ENCODE measurements at places on chromosomes 16 and 17.

GRCh38 chr17:32693194-32693897, 183.6 kb downstream of the MYO1D start:
- no peak for DNase-seq

DNA sequence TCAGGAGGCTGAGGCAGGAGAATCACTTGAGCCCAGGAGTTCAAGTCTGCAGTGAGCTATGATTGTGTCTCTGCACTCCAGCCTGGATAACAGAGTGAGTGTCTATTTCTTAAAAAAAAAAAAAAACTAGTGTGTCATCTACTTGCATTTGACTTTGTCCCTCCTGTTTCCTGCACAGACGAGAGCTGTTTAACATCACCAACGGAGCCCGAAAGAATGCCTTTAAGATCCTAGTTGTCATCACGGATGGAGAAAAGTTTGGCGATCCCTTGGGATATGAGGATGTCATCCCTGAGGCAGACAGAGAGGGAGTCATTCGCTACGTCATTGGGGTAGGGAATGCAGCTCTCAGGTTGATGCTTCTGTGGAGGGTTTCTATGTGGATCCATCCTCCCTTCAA, 13.4 kb downstream of the ITGAM start:
- no peak for DNase-seq

DNA sequence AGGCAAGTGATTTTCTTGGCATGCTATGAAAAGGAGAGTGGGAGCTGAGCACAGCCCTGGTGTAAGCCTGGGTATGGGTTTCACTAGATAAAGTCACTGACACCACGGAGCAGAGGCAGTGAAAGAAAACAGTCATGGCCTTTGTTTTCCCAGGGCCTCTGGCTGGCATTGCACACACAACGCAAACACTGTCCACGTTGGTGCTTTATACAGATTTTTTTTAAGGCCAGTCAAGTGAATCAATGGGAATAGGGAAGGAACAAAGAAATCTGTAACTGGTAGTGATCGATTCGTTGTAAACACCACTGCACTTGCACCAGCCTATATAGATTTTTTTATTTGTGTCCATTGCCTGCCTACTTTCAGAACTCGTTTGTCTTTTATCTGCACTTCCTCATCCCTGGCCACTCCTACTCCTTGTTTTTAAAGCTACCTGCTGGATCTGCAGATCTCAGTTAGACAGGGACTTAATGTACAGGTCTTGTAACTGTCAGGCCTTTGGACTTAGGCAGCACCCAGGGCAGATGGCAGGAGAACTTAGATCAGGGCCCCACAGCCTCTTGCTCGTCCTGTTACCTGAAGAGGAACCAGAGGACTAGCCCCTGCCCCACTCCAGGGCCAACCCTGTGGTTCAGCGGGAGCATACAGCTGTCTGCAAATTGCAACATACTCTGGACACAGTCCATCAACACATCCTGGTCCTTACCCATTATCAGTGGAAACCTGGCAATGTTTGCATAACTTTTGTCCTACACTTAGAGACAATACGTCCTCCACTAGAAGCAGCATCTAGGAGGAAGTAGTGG, 10.6 kb upstream of the TMIGD1 start:
- DNase-seq: no peak

DNA sequence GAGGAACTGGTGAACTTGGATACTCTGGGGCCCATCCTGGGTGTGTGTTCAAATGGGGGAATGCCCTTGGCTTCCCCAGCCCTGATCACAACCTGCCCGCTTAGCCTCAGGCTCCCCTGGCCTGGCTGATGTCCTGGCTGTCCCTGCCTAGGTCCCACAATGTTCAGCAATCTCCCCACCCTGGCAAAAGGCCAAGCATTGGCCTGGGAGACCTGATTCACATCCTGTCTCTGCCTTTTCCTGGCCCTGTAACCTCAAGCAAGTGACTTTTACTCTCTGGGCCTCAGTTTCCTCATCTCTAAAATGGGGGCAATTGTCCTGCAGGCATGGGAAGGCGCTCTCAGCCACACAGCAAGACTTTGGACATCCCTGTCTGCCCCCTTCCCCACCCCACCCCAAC, 14.4 kb downstream of the CPNE2 start:
- no peak for DNase-seq

- no peak for DNase-seq
These were observed 234.8 kb downstream of the GSG1L start for GRCh38 chr16:27828671-27829070.

- DNase-seq: no peak
These were observed 292.6 kb upstream of the SOX9 start for GRCh38 chr17:71828182-71828596.

DNA sequence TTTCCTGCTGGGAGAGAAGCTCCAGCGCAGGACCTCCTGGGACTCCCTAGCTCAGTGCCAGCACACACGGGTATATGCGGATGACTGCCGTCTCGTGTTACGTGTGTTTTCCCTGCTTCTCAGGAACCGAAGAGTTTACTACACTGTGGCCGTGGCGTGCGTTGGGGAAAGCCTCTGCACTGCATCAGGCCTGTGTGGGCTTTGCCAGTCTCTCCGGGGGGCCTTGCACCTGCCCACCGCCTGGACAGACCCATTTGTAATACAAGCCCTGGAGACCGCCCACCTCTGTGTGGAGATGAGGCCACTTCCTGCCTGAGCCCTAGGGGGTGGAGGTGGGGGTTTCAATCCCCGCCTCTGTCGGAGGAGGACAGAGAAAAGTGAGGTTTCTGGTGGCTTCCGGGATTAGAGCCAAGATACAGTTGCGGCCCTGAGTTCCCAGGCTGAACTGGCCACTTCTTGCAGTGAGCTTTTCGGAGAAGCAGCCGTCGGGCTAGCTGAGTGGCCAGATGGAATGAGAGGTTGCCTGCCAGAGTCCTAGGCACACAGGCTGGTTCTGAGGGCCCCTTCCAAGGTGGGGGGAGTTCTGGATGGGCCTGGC, 43.4 kb upstream of the GSE1 start:
- no peak for DNase-seq

DNA sequence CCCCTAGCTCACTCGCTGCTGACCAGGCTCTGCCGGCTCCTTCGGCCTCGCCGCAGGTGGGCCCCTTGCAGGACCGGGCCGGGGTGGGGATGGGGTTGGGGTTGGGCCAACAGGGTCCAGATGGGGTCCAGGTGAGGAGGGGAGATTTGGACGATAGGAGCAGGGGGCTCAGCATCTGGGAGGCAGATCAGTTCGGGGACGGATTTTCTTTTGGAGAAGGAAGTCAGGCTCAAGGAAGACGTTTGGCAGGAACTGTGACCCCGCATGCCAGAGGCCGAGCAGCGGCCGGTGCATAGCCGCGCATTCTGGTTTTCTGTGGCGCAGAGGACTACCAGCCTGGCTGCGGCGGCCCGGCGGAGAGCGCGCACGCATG, 845 bp upstream of the ALDOA start:
- no peak for DNase-seq

GRCh38 chr16:70706948-70707465, 21.2 kb upstream of the MTSS2 start:
- DNase-seq: no peak

DNA sequence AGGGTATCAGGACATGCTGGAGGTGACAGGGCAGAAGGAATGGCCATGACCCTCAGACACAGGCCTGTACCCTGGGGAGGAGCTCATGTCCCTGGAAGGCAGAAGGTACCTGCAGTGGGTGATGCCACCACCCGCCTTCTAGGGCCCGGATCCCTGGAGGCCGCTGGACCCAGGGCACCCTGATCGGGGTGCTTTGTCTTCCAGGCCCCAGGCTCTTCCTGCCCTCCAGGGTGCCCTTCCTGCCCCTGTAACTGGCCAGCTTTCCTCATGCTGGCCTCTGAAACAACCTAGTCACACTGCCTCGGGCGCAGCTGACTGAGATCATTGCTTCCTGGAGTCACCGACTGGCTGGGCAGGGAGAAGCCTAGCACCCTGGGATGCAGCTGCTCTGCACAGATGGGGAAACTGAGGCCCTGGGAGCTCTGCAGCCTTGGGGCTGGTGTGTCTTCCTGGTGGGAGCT, 5.8 kb downstream of the ADCY7 start:
- DNase-seq: no peak

DNA sequence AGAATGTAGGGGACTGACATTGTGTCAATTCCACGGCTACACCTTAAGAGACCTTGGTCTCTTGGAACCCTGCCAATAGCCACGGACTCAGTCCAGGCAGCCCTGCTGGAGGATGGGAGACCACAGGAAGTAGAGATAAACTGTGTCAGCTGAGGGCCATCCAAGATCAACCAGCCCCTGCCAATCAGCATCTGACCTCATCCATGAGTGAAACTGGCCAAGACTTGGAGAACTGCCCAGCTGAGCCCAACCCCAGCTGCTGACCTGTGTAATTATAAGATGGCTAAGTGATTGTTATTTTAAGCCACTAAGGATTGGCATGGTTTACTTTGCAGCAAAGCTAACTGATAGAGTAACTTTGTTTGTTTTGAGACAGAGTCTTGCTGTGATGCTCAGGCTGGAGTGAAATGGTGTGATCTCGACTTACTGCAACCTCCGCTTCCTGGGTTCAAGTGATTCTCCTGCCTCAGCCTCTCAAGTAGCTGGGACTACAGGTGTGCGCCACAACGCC, 13.3 kb upstream of the YWHAE start:
- DNase-seq: no peak

GRCh38 chr16:86789621-86790051, 211.3 kb downstream of the FOXL1 start:
- no peak for DNase-seq

DNA sequence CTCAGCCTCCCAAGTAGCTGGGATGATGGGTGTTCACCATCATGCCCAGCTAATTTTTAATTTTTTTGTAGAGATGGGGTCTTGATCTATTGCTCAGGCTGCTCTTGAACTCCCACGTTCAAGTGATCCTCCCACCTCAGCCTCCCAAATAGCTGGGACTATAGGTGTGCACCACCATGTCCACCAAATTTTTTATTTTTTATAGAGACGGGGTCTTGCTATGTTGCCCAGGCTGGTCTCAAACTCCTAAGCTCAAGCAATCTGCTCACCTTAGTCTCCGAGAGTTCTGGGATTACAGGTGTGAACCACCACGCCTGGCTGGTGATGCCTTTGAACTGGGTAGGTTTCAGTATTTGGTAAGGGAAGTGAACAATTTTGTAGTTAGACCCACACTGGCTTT, 30.1 kb downstream of the FA2H start:
- DNase-seq: no peak

DNA sequence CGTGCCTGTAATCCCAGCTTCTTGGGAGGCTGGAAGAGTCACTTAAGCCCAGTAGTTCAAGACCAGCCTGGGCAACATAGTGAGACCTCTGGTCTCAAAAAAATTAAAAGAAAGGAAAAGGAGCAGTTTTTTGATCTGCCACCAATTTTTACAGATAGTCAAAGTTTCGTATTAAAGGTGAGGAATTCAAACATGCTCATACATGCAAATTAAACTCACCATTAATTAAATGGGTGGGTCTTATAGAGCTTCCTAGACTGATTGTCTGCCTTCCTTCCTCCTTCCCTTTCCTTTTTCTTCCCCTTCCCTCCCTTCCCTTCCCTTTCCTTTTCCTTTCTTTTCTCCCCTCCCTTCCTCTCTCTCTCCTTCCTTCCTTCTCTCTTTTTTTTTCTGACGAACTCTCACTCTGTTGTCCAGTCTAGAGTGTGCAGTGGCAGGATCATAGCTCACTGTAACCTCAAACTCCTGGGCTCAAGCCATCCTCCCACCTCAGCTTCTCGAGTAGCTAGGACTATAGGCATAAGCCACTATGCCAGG, 36.4 kb upstream of the VPS4A start:
- DNase-seq: no peak

DNA sequence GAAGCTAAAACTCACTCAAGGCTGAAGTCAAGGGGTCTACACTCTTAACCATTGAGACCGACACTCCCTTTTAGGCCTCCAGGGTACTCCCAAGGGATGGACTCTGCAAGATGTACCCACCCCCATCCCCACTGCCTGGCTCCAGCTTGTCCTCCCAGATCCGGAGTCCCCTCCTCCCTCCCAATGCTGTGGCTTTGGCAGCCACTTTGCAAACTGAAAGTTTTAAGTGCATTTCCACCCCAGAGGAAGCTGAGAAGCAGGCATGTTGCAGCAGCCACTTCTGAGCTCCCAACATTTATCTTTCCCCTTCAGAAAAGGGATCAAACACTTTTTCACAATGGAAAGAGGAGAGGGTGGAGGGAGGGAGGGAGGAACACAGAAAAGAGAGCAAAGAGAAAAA, 115.2 kb downstream of the COPRS start:
- DNase-seq: no peak

- DNase-seq: no peak
These were observed 12.8 kb downstream of the KIF18B start for GRCh38 chr17:44934745-44935105.

DNA sequence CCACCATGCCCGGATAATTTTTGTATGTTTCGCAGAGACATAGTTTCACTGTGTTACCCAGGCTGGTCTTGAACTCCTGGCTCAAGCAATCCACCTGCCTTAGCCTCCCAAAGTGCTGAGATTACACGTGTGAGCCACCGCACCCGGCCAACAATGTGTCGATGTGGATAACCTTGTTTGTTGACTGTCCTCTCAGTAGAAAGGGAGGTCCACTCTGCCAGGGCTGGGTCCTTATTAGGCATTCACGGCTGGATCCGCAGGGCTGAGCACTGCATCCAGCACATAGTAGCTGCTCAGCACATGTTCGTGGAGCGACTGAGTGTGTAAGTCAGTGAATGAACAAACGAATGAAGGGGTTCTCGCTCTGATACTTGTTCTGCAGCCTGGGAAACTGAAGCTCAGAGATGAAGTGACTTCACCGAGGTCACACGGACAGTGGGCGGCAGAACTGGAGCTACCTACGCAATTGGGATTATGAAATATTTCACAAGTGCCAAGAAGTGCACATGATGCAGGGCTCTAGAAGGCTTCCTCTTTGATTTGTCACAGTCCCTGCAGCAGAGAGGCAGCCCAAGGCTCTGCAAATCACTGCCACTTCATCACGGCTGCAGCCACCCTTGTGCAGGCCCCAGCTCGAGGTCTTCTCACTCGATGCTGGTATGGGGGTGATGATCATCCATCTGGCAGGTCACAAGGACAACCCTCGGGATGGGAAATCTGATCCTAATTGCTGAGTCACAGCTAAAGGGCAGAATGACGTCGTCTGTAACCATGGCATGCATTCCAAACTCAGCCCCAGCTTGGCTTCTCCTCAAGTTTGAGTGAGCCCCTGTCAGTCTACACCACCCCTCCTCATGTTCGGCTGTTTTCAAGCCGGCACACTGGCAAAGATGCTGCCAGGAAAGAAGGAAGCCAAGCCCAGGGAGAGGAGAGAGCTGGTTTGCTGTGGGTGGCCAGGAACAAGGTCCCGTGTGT, 28.0 kb upstream of the SNN start:
- DNase-seq: no peak

- DNase-seq: no peak
These were observed 834 bp downstream of the CDH8 start for GRCh38 chr16:62035115-62036092.

Data from NCI-H1048 (cell line).